ENCODE measurements at places on chromosomes 3 and 15.

DNA sequence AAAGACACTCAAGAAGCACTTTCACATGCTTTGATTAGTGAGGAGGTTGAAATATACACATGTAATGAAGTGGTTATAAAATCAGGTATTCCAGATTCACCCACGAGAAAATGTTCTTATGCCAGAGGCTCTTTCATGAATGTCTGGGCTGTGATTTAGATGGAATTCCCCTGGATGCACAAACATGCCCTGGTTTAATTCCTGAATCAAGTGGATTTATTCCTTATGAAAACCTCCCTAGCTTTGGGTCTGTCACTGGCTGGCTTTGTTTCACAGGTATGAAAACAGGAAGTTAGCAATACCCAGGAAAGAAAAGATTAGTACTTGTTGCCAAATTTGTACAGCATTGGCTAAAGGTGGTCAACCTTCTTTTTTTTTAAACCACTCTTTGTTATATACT is 1123.0 kb downstream of the ROBO1 start:
- no peak for DNase-seq

DNA sequence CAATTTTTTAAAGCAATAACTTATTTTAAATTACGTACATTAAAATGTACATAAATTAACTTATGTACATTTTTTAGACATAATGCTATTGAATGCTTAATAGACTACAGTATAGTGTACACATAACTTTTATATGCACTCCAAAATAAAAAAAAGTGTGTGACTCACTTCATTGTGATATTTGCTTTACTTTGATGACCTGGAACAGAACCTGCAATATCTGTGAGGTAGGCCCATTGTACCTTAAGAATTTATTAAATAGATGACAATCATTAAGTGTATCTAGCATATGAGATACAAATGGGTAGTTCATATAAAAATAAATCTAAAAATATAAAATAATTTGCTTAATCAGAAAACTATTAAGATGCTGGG is 276.7 kb downstream of the NFKBIZ start:
- DNase-seq: no peak

DNA sequence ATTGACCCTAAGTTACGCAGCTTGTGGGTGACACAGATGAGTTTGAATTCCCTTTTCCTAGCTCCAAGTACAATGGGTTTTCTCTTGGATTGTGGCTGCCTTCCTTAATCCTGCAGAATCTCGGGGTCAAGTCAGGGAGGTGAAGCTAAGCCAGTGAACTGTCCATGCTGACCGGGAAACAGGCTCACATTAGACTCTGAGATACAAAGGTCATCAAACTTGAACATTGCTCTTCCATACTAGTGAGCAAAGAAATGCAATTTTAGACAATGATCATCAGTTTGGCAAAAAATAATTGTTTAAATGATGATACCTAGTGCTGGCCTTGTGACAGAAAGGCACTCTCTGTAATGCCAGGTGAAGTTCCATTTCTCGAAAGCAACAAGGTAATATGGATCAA is 31.6 kb downstream of the SLC6A1 start:
- DNase-seq: no peak

- peak; percentile 29 for DNase-seq
Observed at GRCh38 chr3:15064299-15064834, 748 bp downstream of the MRPS25 start.

DNA sequence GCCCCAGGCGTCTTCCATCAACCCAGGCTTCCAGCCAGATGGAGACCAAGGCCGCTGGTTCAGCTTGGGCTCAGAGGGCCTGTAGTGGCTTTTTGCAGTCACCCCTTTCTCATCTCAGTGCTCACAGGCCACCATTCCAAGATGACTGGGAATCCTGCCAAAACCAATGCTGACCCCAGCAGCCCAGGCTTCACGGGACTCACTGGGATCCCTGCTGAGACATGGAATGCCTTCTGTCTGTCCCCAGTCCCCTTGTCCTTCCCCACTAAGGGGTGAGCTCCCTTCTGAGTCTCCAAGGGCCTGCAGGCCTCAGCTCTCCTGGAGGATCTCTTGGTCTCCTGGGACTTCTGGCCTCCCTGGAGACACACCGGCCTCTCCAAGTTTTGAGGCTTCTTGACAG is 77.4 kb upstream of the SEC13 start:
- no peak for DNase-seq

DNA sequence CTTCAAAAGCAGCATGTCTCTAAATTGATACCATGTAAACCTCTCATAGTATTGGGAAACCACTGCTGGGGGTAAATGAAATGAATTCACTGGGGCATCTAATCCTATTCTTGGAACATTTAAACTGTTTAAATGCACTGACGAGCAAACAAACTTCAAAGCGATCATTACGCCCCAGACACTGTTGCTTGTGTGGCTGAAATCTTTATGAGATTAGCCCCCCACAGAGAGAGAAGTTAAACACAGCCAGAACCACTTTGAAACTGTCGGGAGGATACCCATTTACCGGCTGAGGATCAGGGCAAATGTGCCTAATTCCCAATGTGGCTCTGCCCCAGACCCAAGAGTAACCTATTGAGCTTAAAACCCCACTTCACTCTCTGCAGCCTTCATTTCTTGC is 308.4 kb upstream of the CDIN1 start:
- no peak for DNase-seq

All from urothelium cell line (cell line).